GM13976 (cell line): ENCODE measurements at places on chromosomes 4 and X.

DNA sequence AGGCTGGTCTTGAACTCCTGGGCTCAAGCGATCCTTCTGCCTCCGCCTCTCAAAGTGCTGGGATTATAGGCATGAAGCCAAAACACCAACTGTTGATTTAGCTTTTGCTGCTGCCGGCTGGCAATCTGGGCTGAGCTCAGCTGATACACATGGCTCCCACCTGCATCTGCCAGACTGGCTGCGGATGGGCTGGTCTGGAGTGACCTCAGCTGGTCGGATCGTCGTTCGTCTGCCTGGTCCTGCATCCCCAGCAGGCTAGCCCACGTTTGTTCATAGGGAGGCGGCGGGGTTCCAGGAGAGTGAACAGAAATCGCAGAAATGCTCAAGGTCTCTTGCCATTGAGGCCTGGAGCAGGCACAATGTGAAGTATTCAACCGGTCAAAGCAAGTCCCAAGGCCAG lies 74.4 kb upstream of the DDX3X start:
- no peak for DNase-seq

DNA sequence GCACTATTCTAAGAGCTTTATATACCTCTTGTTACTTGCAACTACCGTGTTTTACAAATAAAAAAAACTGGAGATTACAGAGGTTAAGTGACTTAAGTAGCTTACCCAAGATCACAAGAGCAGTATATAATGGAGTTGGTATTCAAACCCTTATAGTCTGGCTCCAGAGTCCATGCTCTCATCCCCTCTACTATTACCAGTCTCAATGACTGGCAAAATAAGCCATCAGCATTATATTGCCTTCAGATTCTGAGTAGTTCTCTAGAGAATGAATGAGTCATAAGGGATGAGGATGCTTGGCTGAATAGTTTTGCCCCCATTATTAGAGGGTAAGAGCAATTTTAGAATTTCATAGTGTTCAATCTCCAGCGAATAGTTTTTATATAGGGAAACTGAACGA lies 170.1 kb upstream of the ATOH1 start:
- no peak for DNase-seq

DNA sequence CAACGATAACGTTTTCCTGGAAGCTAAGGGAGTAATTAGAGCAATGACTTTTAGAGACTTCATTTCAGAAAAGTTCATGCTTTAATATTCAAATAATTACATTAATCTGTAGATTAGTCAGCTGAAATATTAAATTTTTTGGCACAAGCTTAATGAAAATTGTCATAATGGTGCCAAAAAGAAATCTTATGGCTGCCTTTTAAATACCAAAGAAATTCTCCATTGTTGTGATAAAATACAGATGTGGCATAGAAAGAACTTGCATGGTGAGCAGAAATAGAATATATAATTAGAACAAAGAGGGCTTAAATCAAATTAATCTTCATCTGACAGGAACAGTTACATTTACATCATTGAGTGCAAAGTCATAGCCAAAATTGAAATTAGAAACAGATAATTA lies 263.5 kb downstream of the AFF2 start:
- DNase-seq = no peak

- no peak for DNase-seq
Observed at GRCh38 chr4:1042352-1043055, 31.1 kb downstream of the FGFRL1 start.

DNA sequence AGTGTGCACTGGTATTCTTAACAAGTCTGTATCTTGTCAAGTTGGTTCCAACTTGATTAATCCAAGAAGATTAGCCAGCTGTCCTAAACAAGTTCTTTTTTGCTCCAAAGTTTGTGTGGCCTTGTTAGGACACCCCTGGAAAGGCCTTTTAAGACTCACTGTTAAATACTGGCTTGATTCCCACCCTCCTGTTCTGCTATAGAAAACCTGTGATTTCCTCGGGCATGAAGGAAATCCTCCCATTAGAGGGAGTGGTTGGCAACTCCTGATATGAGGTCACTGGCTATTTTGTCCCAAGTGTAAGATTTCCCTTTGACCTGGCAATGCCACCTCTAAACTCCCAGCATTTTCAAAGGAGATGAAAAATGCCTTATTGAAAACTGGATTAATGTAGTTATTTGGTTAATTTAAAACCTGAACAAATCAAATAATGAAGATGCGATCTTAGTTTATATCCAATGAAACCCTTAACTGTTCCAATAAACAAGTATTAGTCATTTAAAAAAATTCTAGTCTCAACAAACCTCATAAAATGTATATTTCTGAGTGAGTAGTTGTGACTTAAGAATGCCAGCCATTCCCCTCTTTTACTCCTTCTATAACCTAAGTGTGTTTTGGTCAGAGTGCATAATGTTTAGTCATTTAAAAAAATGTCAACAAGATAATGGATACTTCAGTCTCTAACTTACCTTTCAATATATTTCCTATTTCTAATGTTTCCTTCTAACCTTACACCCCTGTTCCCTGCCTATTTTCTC lies 94.4 kb downstream of the NPNT start:
- no peak for DNase-seq

- DNase-seq = no peak
Observed at GRCh38 chr4:147017081-147017480, 71.4 kb upstream of the TTC29 start.

DNA sequence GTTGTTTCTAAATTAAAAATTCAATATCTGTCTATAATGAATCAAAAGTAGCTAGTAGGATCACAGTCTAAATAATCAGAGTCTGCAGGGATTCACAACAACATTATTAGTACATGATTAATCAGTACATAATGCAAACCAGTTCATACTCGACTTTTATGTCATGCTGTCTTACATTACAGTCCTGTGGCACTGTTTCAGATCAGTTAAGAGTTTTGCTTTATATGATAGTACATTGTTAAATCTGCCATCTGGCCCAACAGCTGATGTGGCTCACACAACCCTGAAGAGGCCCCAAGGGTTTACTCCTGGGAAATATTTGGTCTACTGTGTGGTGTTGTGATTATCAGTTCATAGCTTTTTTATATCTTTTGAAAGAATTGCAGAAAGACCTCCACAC lies 247.1 kb upstream of the ETNPPL start:
- no peak for DNase-seq

DNA sequence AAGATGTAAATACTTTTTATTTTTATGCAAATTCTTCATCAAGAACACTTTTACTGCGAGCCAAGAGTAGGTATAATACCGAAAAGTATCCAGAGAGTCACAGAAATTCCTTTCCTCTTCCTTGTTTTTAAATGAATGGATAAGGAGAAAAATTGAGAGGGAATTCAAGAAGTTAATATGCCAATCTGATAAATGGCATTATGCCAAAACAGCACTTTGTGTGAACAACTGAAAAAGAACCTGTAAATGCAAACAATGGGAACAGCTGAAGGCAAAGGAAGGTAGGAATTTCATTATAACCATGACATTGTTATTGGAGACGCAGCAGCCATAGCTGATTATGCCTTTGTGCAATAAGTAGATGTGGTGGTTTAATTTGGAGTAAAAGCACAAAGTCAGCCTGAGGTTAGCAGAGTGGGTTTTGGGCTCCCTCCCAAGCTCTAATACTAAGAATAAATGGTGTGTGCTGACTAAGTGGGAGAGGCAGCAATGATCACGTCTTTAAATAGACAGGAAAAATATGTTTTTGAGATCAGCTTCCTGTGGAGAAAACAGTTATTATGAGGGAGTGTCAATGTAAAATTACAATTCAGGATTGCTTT lies 209.8 kb upstream of the NDST4 start:
- DNase-seq = no peak

DNA sequence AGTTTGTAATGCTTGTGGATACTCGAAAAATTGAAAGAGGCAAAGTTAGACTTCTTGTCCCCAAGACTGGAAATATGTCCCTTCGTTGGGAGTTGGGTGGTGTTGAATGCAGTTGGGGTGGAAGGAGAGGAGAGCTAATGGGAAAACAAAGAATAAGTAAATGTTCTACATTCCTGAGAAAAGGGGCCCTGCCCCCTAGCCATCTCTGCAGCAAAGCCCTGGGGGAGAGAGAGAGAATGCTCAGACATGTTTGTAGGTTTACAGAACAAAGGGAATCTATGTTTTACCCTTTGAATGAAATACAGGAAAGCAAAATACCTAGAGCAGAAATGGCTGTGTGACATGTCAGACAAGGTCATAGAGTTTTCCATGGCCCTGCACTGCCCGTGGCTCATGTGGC lies 88.1 kb downstream of the RASL11B start:
- no peak for DNase-seq

DNA sequence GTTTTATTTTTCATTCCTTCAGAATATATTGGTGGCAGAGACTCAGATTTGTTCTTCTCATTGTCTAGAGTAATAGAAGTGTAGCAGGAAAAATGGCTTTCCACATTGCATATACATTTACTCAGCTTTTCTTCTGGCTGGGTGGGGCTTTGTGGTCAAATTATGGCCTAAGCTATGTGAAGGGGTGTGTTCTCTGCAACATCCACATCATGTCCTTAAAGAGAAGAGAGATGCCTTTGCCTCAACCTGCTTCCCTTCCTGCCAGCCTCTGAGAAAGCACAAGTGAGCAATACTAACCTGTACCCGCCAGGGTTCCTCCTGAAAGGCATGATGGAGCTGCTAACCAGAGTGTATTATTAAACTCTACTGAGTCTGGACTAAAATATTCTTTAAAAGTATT lies 695.6 kb upstream of the FAM241A start:
- no peak for DNase-seq

DNA sequence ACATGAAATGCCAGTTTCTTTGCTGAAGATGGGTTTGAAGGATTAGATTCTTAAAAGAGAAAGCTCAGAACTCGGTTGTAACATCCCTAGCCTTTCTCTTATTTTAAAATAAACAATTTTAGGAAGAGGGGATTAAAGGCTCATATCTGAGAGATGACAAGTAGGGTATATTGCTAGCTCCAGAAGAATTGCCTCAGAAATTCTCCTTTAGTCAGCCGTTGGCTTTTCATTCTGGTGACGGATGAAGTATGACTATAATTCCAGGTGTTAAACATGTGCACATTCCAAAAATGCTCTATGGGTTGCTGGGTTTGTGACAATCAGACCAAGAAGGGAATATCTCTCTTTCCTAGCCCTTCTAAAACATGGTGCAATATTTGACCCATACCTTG lies 17.8 kb downstream of the DKK2 start:
- DNase-seq = no peak
